ENCODE measurements at places on chromosomes 6 and 20.

GRCh38 chr20:47269309-47270165, 87.0 kb downstream of the ZMYND8 start:
- no peak overlapping the region for H3K27ac ChIP-seq
- peaks cover 9% of the 10 kb centered on the region for H3K36me3 ChIP-seq
- no peak overlapping the region for H3K4me3 ChIP-seq
- DNase-seq, result no peak
- peaks cover 6% of the 10 kb centered on the region for H3K4me1 ChIP-seq

- H3K4me3 ChIP-seq, result no peak overlapping the region
- H3K27me3 ChIP-seq, result no peaks in the 10 kb centered on the region
- peak overlapping the region; percentile 55 for H3K27ac ChIP-seq
- DNase-seq, result peak; percentile 84
- H3K4me1 ChIP-seq, result peaks cover 8% of the 10 kb centered on the region
Measured at GRCh38 chr6:1335367-1336037, 23.6 kb downstream of the FOXQ1 start.

GRCh38 chr6:71402096-71402495, 113.5 kb downstream of the OGFRL1 start:
- H3K4me1 ChIP-seq, result peaks cover 13% of the 10 kb centered on the region
- H3K4me3 ChIP-seq, result no peak overlapping the region
- no peak for DNase-seq
- peaks cover 22% of the 10 kb centered on the region for H3K36me3 ChIP-seq

- H3K4me3 ChIP-seq, result no peak overlapping the region
- H3K36me3 ChIP-seq, result no peaks in the 10 kb centered on the region
- no peak for DNase-seq
- no peaks in the 10 kb centered on the region for H3K27me3 ChIP-seq
- no peak overlapping the region for H3K27ac ChIP-seq
- H3K4me1 ChIP-seq, result no peaks in the 10 kb centered on the region
Measured at GRCh38 chr20:1072258-1072657, 46.1 kb upstream of the PSMF1 start.

DNA sequence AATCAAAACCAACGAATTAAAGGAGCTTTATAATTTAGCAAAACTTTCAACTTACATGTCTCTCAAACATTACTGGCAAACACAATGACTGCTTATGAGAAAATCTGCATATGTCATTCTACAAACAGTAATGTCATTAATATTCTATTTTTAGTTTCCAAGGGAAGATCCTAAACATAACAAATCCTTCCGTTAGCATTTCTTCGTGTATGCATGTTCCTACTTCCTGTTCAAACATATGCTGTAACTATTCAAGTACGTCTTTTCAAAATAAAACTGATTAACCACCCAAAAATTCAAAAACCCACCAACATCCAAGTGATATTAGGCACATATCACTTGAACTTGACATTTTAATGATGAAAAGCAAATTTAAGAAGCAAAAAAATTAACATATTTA, 131.3 kb downstream of the HACE1 start:
- no peaks in the 10 kb centered on the region for H3K27me3 ChIP-seq
- H3K4me1 ChIP-seq, result no peaks in the 10 kb centered on the region
- DNase-seq, result no peak
- no peak overlapping the region for H3K4me3 ChIP-seq
- peaks cover 3% of the 10 kb centered on the region for H3K36me3 ChIP-seq

DNA sequence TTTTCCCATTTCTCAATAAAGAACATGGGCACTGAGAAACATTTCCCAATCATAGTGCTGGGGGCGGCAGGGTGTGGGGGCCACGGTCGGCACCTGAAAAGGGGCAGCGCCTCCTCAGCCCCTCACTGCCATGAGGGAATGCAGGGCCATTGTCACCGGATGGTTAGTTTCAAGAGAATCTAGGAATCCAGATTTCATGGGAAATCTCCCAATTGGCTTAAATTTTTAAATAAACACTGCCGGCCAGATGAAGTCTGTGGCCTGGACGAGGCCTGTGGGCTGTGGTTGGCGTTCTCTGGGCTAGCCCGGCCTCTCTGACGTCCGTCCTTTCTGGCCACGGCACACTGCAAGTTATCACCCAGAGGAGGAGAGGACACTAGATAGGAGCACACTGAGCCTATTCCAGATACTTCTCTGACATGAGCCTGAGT, 25.6 kb downstream of the MANBAL start:
- DNase-seq, result peak; percentile 60
- peak overlapping the region; percentile 87 for H3K27ac ChIP-seq
- peaks cover 21% of the 10 kb centered on the region for H3K4me1 ChIP-seq
- no peaks in the 10 kb centered on the region for H3K27me3 ChIP-seq
- H3K4me3 ChIP-seq, result no peak overlapping the region
- no peaks in the 10 kb centered on the region for H3K36me3 ChIP-seq

DNA sequence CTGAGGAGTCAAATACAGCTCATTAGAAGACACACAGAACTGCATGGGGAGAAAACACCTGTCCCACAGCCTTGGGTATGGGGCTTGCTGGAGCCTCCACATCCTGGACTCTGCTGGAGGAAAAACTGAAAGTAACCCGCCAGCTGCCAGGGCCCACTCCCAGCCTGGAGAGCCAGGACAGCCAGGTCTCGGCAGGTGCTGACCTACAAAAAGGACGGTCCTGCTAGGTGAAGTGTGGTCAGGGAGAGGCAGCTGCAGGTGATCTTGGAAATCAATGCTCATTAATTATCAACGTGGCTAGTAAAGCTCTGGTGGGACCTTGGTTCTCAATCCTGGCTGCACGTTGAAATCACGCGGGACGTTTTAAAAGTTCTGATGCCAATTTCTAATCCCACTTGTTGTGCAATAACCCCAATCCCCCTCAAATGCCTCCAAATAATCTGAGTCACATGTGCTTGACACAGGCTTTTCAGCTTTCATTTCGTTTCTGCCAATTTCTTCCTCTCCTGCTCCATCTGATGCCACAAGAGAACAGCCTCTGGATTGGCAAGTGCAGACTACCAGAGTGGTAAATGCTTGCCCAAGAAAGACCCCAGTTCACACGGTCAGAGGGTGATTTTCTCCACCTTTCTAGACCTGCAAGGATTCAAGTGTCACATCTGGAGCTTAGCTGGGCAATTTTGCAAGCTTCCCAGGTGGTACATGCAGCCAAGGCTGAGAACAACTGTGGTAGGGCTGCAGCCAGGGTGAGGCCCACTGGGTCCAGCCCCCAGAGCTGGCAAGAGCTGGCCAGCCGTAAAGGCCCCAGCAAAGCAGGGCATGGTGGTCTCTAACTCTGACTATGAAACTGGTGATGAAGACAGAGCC, 252.3 kb upstream of the QKI start:
- no peaks in the 10 kb centered on the region for H3K27me3 ChIP-seq
- no peak overlapping the region for H3K4me3 ChIP-seq
- no peaks in the 10 kb centered on the region for H3K36me3 ChIP-seq
- no peak overlapping the region for H3K27ac ChIP-seq
- DNase-seq, result no peak
- no peaks in the 10 kb centered on the region for H3K4me1 ChIP-seq

DNA sequence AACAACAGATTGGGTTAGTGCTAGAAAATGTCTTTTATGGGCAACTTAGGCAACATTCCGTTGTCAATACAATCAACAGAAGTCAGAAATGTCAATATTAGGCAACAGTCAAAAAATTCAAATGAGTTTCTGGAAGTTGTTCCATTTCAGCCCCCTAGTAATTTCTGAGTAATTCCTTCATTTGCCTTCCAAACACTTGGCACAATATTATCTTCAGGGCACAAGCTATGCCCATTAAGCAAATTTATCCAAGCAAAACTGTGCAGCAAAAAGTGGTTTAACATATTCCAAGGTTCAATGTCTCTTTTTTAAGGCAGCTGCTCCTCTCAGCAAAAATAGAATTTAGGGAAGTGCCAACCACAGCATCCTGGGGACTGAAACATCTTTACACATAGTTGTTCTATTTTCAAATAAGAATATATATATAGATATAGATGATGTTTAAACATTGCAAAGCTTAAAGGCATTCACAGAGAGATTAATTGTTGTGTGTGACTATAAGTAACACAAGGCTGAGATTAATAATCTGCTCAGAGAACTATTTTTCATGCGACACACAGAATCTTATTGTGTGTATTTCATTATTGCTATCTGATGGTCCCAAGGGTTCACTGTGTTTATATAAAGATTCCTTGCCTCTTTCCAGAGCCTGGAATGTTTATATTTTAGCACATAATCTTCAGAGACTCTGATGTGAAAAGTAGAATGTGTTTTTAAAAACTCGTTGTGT, 75.2 kb upstream of the ADTRP start:
- no peak overlapping the region for H3K27ac ChIP-seq
- no peaks in the 10 kb centered on the region for H3K4me1 ChIP-seq
- H3K27me3 ChIP-seq, result no peaks in the 10 kb centered on the region
- no peak overlapping the region for H3K4me3 ChIP-seq
- H3K36me3 ChIP-seq, result no peaks in the 10 kb centered on the region

GRCh38 chr6:38588631-38589366, 50.9 kb downstream of the BTBD9 start:
- no peak overlapping the region for H3K4me3 ChIP-seq
- H3K4me1 ChIP-seq, result no peaks in the 10 kb centered on the region
- H3K36me3 ChIP-seq, result peaks cover 5% of the 10 kb centered on the region
- no peak for DNase-seq
- H3K27ac ChIP-seq, result no peak overlapping the region
- H3K27me3 ChIP-seq, result no peaks in the 10 kb centered on the region

GRCh38 chr6:3732345-3733141, 19.0 kb downstream of the PXDC1 start:
- no peak overlapping the region for H3K27ac ChIP-seq
- H3K27me3 ChIP-seq, result no peaks in the 10 kb centered on the region
- DNase-seq, result peak; percentile 89
- no peak overlapping the region for H3K4me3 ChIP-seq
- H3K4me1 ChIP-seq, result no peaks in the 10 kb centered on the region

DNA sequence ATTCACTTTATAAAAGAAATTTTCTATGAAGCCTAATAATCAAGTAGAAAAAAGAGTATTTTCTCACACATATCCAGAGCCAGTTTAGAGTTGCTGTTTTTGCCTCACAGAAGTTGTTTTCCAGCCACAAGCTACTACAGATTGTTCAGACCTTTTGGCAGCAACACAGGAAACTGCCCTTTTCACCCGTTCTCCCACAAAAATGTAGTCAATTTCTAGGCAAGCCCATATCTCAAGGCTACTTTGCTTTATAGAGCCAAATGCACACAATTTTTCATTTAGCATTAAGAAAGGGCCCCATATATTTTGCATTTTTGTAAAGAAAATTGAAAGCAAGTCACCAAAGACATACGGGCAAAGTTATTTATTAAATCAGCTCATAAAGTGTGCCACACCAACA, 49.5 kb downstream of the EPB41L2 start:
- H3K27ac ChIP-seq, result no peak overlapping the region
- no peaks in the 10 kb centered on the region for H3K36me3 ChIP-seq
- H3K4me3 ChIP-seq, result peak overlapping the region; percentile 10
- no peak for DNase-seq
- no peaks in the 10 kb centered on the region for H3K4me1 ChIP-seq
- no peaks in the 10 kb centered on the region for H3K27me3 ChIP-seq

DNA sequence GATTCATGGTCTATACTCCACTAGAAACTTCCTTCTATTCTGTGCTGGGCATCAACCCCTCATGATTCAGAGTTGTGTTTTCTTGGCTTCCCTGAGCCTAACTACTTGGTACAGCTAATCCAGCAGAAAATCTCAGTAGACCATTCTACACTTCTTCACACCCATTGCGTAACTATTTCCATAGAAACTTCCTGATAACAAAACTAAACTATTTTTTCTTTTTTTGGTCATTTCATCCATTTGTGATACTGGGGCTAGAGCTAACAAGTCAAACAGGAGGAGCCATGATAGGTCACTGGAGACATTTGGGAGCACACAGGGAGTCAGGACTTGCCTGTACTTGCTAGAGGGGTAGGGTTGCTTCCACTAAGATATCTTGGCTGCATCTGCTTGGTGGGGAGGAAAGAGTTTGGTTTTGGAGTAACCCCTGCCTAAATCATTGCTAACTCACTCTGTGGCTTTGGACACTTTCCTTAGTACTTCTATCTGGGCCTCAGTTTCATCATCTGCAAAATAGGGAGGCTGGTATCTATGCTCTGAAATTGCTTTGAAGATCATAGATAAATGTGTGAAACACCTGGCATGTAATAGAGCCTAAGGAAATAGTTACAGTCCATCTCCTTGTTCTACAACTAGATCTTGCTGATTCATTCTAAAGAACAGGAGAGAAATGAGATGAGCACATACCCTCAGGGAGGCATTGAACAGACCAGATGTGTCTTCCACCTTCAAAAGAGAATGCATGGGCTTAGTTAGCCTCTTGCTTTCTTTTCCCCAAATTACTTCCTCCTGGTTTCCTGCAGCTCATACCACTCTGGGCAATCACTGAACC, 127.9 kb upstream of the ADGRF1 start:
- H3K27ac ChIP-seq, result no peak overlapping the region
- no peaks in the 10 kb centered on the region for H3K4me1 ChIP-seq
- H3K4me3 ChIP-seq, result no peak overlapping the region

- no peak for DNase-seq
- H3K36me3 ChIP-seq, result no peaks in the 10 kb centered on the region
- H3K4me1 ChIP-seq, result no peaks in the 10 kb centered on the region
- no peak overlapping the region for H3K27ac ChIP-seq
Measured at GRCh38 chr6:107732461-107732860, 91.7 kb downstream of the SCML4 start.
